ENCODE measurements at places on chromosomes 16 and 17.

GRCh38 chr17:2892305-2892971, 96.2 kb downstream of the RAP1GAP2 start:
- DNase-seq, result no peak

- DNase-seq, result no peak
Measured at GRCh38 chr16:75710344-75710743, 9.1 kb upstream of the DUXB start.

GRCh38 chr17:75684924-75685323, 17.8 kb downstream of the SAP30BP start:
- DNase-seq, result no peak

DNA sequence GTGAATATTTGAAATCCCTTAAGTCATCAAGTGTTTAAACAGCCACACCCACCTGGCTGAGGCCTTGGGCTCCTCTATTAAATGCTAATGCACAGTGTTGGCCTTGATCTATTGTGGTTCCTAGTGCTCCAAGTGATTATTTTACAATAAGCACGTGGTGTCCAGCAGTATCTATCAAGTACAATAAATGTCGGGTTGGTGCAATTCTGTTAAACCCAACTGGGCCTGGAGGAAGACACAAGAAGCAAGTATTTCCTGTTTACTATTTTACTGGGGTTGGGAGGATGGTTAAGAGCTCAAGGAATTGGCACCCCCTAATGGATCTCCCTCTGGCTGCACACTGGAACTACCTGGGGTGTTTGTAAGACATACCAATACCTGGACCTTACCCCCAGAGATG, 72.1 kb upstream of the HNF1B start:
- DNase-seq, result no peak

- no peak for DNase-seq
Measured at GRCh38 chr16:15616012-15616411, 26.9 kb downstream of the MARF1 start.

GRCh38 chr17:7204336-7204735, 15.3 kb downstream of the DLG4 start:
- DNase-seq, result no peak

- DNase-seq, result no peak
Measured at GRCh38 chr17:75635610-75636202, 2.5 kb downstream of the SMIM5 start.

GRCh38 chr17:79992649-79993389, 42.9 kb downstream of the TBC1D16 start:
- no peak for DNase-seq

DNA sequence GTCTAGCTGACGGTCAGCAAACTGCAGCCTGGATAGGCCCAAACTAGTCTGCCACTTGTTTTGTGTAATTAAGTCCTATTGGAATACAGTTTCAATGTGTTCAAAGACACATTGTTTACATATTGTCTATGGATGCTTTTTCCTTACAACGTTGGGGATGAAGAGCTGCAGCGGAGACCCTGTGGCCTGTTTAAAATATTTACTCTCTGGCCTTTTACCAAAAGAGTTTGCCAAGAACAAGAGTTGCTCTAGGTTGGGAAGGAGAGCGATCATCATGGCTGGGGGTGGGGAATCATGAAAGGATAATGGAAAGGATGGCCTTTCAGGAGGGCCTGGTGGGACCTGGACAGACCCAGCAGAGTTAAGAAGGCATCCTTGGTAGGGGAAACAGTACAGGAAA, 274.9 kb upstream of the ZFHX3 start:
- no peak for DNase-seq

- DNase-seq, result no peak
Measured at GRCh38 chr17:11898526-11899235, 98.6 kb downstream of the ZNF18 start.

- DNase-seq, result no peak
Measured at GRCh38 chr17:82911822-82912221, 72.0 kb upstream of the ZNF750 start.

- no peak for DNase-seq
Measured at GRCh38 chr16:4051591-4051990, 64.7 kb downstream of the ADCY9 start.

DNA sequence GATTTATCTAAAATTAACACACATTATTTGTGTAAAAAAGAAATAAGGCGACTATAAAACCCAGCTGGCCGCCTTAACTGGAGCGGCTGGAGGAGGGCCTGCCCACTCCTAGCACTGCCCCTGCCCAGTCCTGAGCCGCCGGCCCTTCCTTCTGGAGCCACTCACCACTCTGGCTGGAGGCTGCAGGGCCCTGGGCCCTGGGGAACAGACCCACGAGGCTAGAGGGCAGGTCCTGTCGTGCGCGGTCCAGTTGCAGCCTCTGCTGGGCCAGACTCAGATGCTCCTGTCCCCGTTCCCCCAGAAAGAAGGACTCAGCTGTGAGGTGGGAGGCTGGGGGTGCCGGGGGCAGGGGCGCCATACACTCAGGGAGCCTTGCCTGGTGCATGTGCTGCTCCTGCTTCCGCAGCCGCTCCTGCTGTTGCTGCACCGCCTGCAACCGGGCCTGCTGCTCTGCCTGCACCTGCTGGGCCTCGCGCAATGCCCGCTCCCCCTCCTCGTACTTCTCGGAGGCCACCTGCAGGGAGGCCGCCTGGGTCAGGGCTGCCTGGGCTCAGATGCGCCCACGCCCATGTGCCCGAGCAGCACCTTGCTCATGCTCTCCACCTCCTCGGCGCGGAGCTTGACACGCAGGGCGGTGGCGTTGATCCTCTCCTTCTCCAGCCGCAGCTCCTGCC, 9.0 kb upstream of the MRPL38 start:
- DNase-seq, result no peak

GRCh38 chr16:55280587-55280986, 43.4 kb upstream of the IRX6 start:
- DNase-seq, result no peak

DNA sequence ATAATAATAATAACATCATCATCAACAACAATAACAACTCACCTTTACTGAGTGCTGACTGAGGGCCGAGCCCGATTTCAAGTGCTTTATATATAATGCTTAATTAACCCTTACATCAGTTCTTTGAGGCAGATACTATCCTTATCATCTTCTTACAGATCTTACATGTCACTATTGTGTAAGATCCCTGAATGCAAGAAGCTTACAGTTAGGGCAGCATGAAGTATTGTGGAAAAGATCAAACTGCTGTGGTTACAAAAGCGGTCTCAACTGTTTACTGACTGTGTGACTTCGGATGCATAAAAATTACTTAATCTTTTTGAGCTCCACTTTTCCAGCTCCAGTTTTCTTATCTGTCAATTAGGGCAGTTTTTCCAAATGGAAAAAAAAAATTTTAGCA, 3.3 kb downstream of the VAT1 start:
- no peak for DNase-seq

GRCh38 chr17:65359016-65359415, 202.4 kb downstream of the AXIN2 start:
- DNase-seq, result no peak

DNA sequence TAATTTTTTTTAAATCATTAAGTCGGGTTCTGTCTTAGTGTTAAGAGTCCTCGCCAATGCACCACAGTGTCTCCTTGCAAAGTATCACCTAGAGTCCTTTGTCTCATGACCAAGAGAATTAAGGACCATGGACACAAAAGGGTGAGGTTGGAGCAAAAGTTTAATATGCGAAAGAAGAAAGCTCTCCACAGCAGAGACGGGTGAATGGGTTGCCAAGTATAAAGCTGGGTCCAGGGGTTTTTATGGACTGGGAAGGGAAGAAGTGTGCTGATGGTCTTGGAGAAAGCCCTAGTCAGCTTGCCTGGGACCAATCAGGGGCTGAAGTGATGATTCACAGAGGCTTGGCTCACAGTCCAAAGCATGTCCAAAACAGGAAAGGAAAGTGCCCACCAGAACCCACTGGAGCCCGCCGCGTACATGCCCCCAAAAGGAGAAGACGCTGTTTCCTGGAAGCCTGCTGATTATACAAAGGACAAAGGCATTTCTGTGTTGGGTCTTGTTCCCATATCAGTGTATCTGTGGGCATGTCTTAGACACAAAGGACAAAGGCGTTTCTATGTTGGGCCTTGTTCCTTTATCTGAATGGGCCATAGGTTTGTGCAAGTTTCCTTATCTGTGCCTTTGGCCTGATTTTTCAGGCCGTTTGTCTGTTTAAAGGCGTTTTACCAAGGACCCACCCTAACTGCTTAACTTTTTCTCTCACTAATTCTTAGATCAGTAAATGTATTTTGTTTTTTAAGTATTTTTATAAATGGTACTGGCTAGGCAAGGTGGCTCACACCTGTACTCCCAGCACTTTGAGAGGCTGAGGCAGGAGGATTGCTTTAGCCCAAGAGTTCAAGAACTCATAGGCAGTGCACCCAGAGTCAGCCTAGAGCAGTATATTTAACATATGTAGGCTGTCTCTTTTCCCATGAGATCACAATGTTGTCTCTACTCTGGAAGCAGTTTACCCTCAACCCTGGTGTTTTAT, 28.7 kb upstream of the ATF7IP2 start:
- no peak for DNase-seq

DNA sequence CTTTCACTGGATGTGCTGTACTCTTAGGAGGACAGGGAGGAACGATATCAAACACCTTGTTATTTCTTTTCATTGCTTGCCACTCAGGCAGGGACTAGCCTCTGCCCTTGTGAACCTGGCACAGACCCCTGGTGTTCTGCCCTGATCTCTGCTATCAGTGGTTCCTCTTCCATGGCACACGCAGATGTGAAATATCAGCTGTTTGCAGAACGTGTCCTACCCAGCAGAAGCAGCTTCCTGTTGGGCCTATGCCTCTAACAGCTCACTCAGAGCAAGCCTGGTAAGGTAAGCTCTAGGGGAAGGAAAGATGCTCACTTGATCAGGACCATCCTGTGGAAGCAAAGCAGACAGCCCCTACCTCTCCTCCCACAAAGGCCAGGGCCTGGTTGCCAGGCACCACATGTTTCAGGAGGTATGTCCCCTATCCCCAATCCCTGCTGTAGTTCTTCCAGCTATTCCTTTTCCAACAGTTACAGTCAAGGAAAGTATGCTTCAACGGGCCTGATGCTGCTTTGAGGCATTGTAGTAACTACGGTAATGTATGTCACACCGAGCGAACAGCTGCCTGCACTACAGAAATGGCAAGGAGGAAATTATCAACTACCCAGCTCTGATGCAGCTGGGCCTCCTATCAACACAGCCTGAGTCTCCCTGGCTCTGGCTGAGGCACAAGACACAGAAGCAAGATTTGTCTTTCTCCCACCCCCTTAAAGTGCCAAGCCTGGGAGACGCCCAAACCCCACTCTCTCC, 41.3 kb upstream of the GFOD2 start:
- DNase-seq, result no peak

DNA sequence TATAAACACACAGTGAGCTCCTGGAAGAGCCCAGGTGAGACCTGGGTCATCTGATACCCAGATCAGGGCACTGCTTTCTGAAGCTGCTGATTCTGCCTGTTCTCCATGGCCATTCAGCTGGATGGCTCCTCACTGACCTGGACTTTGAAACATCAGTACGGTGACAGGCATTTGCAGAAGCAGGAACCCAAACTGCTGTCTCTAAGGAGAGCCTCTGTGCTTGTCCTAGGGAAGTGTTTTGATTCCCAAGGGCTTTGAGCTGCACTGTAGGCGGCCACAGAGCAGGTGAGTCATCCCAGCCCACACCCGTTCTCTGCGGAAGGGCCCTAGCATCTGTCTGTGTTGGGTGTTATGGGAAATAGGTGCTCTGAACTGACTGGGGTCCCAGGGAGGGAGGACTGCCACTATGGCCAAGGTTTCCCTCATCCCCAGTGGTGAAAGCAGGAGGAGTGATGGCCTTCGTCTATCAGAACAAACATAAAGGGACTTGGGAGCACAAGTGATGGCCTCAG, 60.7 kb upstream of the ADCY9 start:
- no peak for DNase-seq

DNA sequence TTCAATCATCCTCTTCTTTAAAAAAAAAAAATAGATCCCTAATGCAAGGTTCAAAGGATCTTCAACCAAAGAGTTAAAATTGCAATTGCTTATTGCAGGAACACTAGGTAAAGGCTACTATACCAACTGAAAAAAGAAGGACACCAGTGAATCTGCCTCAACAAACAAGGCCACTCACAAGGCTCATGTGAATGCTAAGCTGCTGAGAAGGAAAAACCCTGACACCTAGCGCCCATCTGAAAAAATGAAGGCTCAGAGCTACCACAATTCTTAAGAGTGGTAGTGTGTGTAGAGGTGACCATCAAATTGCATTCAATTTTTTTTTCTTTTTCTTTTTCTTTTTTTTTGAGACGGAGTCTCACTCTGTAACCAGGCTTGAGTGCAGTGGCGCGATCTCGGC, 201.6 kb upstream of the C17orf78 start:
- DNase-seq, result no peak

DNA sequence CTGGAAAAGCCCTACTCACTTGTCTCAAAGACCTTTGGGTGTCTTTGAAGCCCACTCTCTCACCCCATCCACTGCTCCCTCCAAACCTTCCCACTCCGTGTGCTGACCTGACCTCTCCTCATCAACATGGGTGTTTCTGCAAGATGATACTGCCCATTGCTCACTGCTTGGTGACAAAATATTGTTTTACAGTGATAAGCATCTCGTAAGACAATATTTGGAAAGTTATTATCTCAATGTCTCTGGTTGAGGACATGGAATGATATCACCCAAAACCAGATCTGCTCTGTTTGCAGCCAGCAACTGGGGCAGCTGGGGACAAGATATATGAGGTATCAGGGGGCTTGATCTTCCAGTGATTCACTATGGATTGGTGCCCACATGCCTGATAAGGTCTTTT, 195.8 kb downstream of the SALL1 start:
- no peak for DNase-seq

- no peak for DNase-seq
Measured at GRCh38 chr17:65417406-65418221, 143.8 kb downstream of the AXIN2 start.

DNA sequence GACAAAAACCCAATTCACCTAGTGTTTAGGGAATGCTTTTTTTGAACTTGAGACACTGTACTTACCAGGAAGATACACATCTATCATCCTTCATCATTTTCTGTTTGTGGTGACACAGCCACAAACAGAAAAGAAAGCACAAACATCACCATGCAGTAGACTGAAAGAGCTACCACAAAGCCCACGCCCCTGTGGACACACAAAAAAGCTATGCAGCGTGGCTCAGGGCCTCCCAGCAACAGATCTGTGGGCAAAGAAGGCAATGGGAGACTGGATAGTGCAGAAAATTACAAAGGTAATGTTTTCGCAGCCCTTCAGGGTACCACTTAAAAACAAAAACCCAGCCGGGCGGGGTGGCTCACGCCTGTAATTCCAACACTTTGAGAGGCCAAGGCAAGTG, 9.6 kb downstream of the COTL1 start:
- DNase-seq, result peak; percentile 61
